Activated naive CD4-positive, alpha-beta T cell treated with Interleukin-2 at 50 U/mL for 16 hours (primary cell): ENCODE measurements at places on chromosomes 4 and X.
A peak's percentile ranks its signal among the peaks of the same experiment; 100 is the strongest.

DNA sequence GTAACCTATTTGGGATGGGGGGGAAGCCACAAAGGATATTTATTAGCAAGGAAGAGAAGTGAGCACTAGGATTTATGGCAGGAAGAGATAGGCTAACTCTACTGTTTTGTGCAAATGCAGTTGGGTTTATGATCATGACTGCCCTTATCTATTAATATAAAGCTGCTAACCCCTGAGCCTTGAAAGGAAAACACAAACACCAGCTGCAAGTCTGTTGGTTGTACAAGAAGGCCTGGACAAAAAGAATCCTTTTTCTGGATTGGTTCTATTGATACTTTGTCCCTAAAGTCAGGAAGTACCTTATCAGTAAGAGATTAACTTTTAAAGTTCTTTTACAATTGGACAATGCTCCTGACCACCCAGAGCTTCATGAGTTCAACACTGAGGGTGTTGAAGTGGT, 188.8 kb downstream of the LRBA start:
- DNase-seq = no peak

GRCh38 chrX:51406688-51407519, 74.3 kb downstream of the NUDT10 start:
- DNase-seq = no peak

- no peak for DNase-seq
These were observed 51.1 kb upstream of the UGT8 start for GRCh38 chr4:114547340-114548134.

- no peak for DNase-seq
These were observed 56.3 kb downstream of the AGTR2 start for GRCh38 chrX:116226665-116227484.

DNA sequence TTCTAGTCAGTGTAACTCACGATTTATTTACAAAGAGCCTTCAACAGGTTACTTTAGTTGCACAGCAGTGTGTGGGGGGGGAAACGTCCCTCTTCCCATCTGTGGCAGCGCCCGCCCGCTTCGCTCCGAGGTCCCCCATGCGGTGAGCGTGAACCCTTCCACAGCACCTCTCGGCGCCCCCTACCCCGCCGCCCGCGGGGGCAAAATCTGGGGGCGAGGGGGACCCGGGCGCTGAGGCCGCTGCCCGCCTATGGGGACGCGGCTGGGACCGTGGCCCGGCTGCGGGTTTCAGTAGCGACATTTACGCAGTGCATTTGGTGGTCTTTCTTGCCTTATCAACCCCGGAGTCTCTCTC, 6.4 kb downstream of the NKX6-1 start:
- no peak for DNase-seq

GRCh38 chrX:3733043-3733430, 19.6 kb upstream of the PRKX start:
- DNase-seq = no peak

GRCh38 chrX:56786889-56787733, 58.1 kb downstream of the NBDY start:
- DNase-seq = no peak

DNA sequence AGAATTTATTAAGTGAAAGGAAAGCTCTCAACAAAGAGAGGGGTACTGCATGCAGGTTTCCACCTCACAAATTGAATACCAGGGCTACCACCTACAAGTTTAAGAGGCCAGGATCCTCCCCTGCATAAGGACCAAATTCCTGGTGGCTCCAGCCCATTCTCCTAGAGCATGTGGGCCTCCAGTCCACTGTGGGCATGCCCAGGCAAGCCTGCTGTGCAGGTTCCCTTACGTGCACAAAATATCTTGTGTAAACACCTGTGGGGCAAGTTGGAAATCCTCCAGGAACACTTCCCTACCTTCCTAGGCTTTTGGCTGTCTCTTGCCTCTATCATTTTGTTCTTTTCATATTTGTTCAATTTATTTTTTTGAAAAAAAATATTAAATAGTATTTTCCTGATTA, 724.3 kb downstream of the ARAP2 start:
- DNase-seq = no peak

DNA sequence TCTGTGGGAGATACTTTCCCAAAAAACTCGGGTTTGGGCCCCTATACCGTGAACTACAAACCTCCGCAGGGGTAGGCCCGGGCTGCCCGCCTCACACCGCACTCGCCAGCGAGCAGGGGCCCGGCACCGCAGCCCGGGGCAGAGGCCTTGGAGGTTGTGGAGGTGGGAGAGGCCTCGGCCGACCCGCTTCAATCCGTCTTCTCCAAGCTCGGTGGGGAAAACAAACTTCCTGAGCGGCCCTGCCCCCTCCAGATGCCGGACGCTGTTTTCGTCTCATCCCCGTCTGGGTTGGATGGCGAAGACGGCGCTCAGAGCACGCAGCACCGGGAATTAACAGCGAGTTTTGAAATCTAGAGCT, 442 bp upstream of the MCUB start:
- DNase-seq = peak; percentile 52

DNA sequence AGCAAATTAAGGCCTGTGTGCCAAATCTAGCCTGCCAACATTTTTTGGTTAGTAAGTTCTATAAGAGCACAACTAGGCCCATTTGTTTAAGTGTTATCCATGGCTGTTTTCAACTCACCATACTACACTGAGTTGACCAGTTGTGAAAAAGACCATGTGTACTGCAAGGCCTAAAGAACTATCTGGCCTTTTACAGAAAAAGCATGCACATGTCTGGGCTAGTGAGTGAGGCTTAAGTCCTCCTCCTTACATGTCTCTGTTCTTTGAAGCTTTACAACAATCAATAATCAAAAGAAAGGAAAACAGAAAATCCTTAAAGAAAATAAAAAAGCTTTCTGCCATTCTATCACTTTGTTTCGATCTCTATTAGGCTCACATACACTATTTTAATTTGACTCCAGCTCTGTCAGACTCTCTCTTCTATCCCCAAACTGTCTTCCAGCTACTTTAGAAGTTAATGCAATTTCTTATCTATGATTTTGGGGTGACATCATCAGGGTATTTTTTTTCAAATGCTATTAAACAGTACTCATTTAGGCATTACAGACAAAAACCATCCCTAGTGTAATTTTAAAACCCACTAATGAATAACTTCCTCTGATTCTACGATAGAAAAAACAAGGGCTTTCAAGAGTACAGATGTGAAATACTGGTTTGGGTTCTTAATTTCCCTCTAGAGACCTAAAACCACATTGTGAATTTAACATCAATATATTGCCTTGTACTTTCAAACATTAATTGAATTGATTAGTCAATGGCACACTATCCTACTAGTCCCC, 161.8 kb downstream of the MAB21L2 start:
- DNase-seq = no peak

- no peak for DNase-seq
These were observed 11.3 kb downstream of the PPP2R3B start for GRCh38 chrX:375181-376036.

DNA sequence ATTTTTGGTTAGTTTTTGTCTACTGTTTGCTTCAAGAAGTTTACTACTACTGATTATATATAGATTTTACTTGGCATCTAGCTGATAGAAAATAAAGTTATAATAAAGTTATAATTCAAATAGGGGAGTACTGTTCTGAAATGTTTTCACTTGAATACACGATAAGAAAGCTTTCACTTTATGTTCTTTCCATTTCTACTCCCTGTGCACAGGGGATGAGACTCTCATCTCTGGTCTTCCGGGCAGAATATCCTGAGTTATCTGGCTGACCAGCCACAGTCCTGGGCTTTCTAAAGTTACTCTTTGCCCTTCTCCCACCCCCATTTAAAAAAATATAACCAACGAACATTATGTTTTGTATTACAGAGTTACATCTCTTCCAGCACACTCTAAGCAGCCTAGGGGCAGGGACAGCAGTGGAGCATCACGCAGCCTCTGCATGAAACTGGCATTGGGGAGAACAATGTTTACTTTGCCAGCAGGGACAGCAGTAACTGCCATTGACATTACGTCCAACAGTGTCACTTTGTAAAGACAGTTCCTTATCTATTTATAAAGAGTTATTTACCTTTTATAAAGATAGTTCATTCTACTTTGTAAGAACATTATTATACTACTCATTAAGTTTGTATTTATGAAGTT, 64.3 kb downstream of the METTL14 start:
- DNase-seq = no peak

- no peak for DNase-seq
These were observed 319.6 kb downstream of the PTTG2 start for GRCh38 chr4:38279650-38280322.

- DNase-seq = no peak
These were observed 60.1 kb downstream of the PRRG1 start for GRCh38 chrX:37409278-37409677.

GRCh38 chr4:78002260-78002659, 54.9 kb upstream of the FRAS1 start:
- DNase-seq = no peak

- DNase-seq = no peak
These were observed 120.3 kb downstream of the ARHGAP24 start for GRCh38 chr4:85595098-85595775.

- DNase-seq = no peak
These were observed 74.0 kb upstream of the OGT start for GRCh38 chrX:71458866-71459265.

DNA sequence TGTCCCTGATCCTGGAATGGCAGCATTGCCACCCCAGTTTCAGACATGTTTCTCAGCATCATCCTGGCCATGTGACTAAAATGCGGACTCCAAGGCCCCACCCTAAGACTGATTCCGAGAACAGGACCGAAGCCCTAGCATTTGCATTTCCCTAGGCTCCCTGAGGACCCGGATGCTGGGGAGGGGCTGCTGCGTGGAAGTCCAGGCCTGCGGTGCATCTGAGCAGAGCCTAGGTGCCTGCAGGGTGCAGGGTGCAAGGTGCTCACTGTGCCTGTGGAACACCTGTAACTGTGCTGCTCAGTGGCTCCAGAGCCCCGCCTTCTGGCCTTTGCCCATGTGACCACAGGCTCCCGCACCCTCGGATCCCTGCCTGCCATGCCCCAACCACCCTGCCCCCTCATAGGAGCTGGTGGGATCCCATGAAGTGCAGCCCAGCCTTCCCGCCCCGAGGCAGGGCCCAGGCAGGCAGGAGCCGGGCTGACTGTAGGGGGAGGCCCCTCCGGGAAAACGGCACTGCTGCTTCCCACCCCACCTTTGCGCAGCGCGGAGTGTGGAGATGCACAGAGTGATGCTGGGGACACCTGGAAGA, 14.9 kb downstream of the PNMA6F start:
- no peak for DNase-seq

DNA sequence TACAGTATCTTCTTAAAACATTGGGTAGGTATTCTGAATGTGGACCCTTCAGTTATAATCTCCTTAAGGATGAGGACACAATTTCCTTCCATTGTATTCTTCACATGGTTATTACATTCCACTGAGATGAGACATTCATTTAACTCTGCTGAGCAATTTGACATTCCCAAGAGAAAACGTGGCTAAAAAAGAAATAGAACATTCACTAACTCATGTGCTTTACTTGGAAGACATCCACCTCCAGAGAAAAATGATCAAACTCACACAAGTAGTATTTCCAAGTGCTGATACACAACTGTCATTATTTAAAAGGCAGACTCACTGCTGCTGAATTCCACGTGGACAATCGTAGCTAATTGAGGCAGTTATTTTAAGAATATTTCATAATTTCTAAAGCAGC, 227.9 kb upstream of the ANKRD50 start:
- DNase-seq = no peak

DNA sequence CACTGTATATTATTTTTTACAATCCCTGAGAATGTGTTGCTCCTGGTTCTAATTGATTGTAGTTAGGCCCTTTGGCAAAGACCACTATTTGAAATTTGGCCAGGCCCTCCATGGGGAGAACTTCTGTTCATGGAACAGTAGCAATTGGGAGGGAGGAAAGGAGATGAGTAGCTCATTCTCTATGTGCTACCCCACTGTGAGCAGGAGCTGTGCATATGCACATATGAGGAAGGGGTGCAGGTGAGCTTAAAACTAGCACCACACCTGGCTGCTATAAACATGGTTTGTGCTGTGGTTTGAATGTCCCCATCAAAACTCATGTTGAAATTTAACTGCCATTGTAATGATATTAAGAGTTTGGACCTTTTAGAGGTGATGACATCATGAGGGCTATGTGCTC, 1483.2 kb downstream of the PCDH7 start:
- no peak for DNase-seq

DNA sequence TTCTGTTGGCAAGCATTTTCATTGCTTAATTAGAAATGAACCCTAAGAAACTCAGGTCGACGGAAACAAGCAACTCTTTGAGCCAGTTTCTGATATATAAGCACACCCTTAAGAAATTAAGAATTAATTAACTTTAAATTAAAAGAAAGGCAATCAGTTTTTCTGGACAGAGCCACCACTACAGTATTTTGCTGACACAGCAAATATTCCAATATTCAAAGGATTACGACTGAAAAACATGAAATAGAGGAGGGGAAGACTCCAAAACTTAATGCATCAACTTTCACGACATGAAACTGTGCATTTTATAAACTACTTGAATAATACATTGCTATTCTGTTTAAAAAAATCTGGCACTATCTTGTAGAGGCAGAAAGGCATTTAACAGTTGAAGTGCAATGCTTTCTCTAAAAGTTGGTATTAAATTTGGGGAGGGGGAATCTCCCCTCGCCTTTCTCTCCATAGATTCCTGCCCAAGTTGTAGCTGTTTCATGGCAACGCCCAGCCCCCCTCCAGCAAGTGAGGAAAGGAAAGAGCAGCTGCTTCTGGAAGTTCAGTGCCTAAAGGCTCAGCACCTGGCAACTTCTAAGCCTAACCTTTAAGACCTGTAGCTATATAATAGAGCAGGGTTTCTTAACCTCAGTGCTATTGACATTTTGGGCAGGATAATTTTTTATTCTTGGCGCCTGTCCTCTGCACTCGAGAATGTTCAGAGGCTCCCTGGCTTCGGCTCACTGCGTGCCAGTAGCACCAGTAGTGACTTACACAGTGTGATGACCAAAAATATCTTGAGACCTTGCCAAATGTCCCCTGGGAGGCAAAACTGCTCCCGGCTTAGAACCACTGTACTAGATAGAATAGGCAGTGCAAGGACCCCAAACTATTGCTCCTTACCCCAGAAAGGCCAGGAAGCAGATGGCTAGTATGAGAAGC, 6.7 kb upstream of the ZCCHC18 start:
- DNase-seq = no peak

- DNase-seq = no peak
These were observed 1665.0 kb upstream of the TENM3 start for GRCh38 chr4:180578175-180578574.

- no peak for DNase-seq
These were observed 520 bp upstream of the SRP72 start for GRCh38 chr4:56466910-56467283.

- DNase-seq = peak; percentile 56
These were observed 711 bp downstream of the PNMA6E start for GRCh38 chrX:153400146-153401132.

DNA sequence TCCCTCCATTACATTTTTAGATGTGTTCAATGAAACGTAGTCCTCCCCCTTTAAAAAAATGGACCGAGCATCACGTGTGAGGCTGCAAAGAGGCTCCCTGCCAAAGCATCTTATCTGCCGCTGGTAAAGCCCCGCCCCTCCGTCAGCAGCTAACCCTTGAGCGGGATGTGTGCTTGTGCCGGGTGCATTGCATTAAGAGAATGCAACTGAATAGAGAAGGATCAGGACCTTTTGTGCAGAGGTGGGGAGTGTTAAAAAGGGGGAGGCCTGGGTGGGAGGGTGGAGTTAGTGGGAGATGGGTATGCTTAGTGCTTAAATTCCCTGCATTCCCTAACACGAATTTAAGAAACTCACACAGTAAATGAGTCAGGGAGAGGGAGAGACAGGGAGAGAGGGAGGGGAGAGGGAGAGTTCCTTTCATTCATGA, 66.0 kb downstream of the TBL1X start:
- DNase-seq = peak; percentile 41
